ENCODE measurements at places on chromosomes 6 and 20.

GRCh38 chr6:48278261-48278660 is 167.3 kb upstream of the PTCHD4 start:
- no peak for DNase-seq

DNA sequence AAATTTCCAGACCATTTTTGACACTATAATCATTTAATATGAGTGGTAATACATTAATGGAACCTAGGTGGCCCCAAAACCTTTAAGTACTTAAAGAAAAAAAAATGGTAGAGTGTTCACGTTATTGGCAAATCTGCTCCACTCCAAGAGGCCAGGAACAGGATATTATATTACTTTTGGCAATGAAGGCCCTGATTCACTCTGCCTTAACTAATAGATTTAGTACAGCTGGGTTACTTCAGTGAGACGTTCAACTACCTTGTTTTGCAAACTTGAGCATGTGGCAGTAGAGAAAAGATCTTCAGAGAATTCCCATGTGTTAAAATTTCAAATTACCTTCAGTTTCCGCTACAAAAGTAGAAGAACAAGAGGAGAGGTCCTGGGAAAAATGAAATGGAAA is 12.8 kb downstream of the ADNP start:
- no peak for DNase-seq

DNA sequence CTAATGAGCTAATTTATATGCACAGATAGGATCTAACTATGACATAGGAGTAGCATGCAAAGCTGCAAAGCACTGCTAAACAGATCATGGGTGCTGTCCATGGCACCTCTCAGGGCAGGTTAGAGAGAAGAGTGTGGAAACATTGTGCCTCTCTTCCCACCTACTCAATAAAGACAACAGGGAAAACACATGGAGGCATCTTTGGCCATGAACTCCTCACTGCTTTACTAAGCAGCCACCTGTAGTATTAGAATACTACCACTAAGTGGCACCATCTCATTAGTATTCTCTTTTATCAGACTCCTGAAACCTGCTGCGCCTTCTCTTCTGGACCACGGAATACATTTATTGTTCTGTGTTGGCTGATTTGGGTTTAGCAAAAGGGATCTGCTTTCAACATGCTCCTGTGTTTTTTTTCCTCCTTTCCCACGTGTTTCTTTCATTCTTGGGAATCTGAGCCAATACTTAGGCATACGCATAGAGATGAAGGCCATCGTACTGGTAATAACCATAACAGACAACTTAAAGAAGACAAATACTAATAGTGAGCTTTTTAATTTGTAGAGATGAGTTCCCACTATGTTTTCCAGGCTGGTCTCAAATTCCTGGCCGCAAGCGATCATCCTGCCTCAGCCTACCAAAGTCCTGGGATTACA is 9.4 kb upstream of the HDDC2 start:
- peak; percentile 25 for DNase-seq

DNA sequence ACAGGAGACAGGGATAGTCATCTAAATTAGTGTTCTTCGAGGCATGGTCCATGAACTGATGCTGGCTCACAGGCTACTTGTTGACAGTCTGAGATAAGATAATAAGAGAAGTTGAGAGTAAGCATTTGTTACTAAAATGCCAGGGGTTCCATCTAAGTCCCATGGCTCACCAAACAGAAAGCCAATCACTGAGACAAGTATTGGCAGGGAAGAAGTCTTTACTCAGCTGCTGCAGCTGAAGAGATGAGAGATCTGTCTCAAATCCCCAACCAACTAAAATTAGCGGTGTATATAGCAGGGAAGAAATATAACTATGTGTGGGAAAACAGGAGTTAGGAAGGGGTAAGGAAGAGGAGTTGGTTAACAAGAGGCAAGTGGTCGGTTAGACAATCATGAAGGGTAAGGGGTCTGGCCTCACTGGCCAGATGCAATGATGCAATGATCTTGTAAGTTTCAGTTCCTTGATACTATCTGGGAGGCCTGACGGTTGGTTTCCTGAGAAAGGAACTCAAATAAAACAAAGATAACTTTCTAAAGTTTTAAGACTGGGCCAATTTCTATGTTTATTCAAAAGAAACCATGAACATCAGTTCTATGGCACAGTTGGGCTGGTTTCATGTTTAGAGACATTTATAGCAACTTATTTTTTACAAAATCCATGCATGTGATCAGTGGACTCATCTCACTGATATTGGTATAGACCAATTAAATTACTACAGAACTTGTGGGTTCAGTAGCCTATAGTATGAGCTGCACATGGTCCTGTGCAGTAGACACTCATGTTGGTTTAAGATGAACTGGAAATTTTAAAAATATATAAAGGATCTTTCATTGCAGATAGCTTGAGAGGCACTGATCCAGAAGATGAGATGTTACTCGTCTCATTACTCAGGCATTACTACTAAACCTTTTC is 9.9 kb upstream of the HEBP2 start:
- no peak for DNase-seq

DNA sequence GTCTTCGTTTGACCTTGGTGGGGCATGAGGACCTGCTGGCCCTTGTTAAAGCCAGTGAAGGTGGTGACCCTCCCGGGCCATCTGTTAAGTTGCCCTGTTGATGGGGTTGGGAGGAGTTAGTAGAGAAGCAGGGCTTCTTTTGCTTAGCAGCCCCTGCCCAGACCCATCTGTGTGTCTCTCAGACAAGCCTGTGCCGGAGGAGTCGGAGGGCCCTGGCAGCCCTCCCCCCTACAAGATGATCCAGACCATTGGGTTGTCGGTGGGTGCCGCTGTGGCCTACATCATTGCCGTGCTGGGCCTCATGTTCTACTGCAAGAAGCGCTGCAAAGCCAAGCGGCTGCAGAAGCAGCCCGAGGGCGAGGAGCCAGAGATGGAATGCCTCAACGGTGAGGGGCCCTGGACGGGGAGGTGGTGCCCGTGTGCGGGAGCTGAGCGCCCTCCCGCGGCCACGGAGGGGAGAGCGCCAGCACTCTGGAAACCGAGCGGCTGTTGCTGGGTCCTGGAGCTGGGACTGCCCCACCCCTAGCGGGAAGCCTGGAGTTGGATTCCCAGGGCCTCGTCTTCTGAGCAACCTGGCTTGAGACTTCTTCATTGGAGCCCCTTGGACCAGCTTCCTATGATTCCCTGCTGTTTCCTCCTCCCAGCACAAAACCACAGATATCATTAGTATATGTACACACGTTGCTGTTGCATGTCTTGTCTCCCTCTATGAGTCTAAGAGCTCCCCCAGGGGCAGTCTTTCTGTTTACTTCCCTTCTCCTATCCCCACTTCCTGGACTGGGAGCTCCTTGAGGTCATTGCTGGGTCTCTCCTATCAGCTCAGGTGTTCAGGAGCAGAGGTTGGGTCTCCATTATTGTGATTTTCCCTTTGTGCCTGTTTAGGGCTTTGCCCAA is 27.6 kb upstream of the SRF start:
- DNase-seq, result peak; percentile 77

- DNase-seq, result no peak
Measured at GRCh38 chr6:122753000-122753687, 26.4 kb upstream of the FABP7 start.

DNA sequence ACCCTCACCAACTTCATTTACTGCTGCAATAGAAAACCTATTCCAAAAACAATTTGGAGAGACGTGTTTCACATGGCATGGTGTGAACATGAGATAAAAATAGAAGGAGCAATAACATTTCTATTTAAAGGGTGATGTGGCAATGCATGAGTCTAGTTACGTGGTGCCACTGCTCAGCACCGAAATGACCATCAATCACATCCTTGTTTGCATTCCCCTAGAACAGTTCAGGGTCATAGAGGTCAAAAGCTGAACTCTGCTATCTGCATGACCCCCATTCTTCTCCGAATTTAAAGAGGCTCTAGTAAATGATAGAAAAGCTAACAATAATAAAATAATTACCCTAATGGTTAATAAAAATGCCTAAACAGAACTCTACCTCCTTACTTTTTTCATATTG is 29.5 kb downstream of the ROS1 start:
- no peak for DNase-seq

GRCh38 chr20:59997896-59998295 is 39.7 kb downstream of the CDH26 start:
- DNase-seq, result no peak

DNA sequence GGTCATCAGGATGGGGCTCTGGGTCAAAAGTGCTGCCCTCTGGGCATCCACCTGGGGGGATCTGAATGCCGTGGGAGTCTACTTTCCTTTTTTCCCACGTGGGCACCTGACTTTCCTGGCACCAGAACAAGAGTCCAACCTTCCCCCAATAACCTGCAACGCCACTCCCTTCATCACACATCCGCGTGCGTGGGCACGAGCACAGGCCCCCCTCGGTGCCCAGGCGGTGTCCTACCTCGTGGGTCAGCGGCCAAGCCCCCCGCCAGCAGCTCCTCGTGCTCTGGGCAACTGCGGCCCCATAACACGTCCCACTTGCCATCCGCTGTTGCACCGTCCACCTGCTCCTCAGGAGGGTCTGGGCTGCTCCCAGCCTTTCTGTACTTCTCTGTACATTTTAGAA is 87.0 kb downstream of the YTHDF1 start:
- DNase-seq, result no peak

GRCh38 chr6:37368961-37369320 is 15.2 kb downstream of the RNF8 start:
- DNase-seq, result no peak

GRCh38 chr6:109759098-109759955 is 68.2 kb downstream of the FIG4 start:
- no peak for DNase-seq

GRCh38 chr20:19773471-19773870 is 15.4 kb downstream of the RIN2 start:
- no peak for DNase-seq

GRCh38 chr6:106789428-106790148 is 160.2 kb downstream of the QRSL1 start:
- DNase-seq, result no peak

GRCh38 chr6:154605178-154605881 is 94.8 kb upstream of the CNKSR3 start:
- DNase-seq, result no peak

DNA sequence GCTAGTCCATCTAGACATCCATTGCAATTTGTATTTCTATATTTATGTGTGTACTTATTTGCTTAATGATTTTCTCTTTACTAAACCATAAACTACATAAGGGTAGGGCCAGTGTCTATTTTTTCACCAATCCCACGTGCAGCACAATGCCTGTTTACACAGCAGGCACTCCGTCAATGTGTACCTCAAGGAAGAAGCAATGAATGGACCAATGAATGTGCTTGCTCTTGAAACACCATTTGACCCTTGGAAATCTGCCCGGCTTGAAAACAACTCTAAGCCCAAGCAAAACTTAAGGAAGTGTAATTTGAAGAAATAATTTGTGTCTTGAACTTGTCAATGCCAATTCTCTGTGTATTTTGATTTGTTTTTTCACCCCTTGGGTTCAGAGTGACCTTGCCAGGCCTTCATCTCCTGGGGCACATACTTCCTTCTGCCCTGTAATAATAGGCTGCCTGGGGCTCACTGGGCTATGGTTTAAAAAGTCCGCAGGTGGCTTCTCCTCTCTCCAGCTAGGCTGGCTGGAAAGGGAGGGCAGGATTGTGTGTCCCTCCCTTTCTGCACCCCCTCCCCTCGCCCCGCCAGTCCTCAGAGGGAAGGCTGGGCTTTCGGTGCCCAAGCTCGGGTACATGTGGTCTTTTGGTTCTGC is 140.8 kb upstream of the ARMC2 start:
- no peak for DNase-seq

DNA sequence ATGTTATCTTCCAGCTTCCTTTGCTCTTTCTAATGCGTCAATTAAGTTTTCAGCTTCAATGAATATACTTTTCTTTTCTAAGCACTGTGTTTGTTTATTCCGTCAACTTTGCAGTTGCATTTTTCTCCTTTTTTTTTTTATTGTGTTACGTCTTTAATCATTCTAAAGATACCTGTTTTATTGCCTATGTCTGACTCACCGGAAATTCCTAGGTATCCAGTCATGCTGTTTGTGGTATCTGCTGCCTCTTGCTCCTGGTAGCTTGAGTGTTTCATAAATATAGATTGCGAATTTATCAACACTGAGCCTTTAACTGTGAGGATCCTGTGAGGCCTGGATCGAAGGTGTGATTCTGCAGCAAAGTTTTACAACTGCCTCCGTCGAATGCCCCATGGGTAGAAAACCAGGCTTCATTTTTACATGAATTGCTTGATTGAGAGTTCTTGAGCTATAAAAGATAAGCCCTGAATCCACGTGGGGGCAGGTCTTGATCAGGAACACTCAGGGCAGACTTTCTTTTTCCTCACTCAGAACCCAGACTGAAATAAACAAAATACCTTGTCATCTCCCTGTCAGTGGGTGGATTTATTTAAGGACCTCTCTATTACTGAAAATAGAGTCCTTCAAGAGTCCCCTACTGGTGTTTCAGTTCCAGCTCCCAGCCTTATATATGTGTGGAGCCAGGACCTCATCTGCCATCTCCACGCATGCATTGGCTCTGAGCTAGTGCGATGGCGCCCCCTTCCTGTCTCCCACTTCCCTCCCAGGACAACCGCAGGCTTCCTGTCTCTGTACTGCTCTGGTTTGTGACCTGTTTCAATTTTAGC is 60.1 kb upstream of the LRRC1 start:
- peak; percentile 63 for DNase-seq

DNA sequence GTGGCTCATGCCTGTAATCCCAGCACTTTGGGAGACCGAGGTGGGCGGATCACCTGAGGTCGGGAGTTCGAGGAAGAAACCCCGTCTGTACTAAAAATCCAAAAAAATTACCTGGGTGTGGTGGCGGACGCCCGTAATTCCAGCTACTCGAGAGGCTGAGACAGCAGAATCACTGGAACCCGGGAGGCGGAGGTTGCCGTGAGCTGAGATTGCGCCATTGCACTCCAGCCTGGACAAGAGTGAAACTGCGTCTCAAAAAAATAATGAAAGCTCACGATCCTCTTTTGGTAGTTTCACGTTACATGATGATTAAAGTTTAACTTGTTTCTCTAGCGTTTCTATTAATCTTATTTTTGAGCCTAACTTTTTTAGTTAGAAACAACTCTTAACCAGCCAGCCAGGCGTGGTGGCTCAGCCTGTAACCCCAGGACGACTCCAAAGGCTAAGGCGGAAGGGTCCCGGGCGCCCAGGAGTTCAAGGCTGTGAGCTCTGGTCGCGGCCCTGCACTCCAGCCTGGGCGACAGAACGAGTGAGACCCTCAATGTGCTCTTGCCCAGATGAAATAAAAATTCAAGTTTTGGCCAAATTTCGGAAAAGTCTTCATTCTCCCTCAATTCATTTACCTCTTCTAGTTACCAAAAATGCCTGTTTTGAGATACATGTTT is 1.2 kb upstream of the WRNIP1 start:
- no peak for DNase-seq

GRCh38 chr20:23269954-23270353 is 80.6 kb upstream of the NXT1 start:
- DNase-seq, result no peak

DNA sequence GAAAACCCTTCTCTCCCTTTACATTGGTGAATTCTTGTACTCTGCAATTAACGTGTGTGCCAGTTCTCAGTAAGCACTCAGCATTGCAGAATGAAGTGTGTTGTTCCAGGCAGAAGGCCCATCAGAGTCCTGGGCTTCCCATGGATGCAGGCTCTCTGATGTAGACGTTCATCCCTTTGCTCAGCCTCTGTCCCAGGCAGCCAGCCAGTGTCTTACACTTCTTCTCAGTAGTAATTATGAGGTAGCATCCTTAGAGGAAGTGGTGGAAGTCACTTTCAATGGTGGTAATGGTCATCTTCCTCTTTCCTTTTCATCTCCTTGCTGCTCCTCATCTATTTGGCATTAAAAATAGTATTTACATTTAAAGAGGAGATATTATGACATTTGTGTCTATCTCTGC is 66.7 kb upstream of the FYN start:
- no peak for DNase-seq

All from NCI-H510A (cell line).